NB4 (cell line): ENCODE measurements at places on chromosomes 11 and 22.

- no peak for DNase-seq
These were observed 7.9 kb downstream of the SNAP29 start for GRCh38 chr22:20866736-20867135.

DNA sequence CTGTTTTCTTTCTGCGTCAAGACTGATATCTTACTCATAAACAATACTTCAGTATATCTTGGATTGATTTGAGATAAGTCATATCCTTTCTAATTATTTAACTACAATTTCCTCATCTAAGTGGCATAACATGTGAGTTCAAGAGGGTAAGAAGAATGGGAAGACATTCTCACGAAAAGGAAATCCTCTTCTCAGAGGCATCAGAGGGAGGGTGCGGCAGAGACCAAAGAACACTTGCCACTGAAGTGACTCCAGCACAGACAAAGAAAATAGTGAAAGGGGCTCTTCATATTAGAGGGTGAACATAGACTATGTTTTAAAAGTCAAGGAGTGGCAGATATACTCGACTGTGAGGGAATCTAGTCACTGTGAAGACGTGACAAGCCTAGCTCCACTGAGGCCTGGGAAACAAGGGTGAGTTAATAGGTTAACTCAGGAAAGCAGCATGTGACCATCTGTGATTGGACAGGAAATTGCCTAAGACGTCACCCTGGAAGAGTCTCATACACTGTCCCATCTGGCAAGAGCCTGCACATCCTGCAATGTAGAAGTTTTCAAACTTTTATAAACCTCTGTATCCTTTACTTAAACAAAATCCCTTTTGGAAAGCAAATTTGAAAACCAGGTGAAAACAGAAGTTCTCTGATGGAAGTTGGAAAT is 1.9 kb upstream of the MMP1 start:
- DNase-seq = no peak

GRCh38 chr22:38051261-38051660 is 5.9 kb upstream of the PICK1 start:
- no peak for DNase-seq

GRCh38 chr11:109147726-109148125 is 274.3 kb upstream of the C11orf87 start:
- no peak for DNase-seq

DNA sequence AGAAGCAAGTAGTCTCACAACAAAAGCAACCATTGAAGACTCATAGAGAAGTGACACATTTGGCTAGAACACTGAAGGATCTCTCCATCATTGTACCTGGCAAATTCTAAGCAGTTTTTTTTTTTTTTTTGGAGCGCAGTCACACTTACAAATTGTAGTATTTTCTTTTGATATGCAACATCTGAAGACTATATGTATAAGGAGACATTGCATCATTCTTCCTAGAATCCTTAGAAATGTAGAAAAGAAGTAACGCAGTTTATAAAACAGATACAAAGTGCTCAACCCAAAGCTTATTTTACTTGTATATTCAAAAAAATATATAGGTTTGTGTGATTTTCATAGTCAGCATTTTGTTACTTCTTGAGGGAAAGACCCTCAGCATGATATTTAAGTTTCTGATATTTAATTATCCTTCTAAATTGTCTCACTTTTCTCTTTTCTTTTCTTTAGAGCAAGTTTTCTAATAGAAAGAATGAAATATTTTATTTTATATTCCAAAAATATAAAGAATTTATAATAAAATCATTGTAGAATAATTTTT is 20.0 kb downstream of the KDM4D start:
- DNase-seq = no peak

DNA sequence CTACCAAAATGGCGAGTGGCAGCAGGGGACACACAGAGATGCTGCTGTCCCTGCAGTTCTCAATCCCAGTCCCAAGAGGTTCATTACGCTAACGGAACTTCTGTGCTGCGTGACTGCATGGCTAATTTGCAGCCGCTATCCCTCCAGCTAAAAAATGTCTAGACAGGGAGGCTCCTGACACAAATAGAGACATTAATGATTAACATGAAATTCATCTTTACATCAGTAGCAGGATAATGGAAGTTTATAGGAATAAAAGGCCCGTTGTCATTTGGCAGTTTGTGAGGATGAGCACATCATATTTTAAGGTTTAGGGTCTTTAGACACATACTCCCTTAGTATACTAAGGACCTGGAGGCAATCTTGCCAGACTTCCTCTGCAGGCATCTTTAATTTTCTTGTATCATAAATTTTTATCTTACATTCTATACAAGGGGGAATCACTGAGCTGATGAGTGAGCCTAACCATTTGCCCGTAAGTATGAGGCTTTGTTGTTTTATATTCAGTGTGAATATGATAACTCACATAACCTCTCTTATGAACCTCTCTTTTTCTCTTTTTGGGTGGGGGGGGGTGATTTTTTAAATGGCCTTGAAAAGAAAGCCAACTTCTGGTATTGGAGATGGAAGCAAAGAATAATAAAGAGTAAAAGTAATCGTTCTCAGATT is 99.8 kb upstream of the OR9G4 start:
- DNase-seq = no peak

DNA sequence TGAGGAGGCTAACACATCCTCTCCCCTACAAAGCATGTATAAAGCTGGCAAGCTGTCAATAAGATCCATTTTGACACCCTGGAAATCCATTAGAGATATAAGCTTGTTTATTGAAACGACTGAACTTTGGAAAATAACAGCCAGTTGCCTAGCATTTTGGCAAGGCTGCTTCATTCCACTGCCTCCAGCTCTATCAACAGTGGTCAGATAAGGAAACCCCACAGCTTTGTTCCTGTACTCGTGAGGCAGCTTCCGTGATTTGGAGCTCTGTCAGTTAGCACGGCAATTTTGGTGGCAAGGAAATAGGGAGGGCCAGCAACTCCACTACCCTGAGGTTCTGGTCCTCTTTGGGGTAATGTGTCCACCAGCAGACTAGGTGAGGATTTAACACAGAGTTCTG is 2.0 kb upstream of the OR51S1 start:
- no peak for DNase-seq

- no peak for DNase-seq
These were observed 198.7 kb downstream of the AASDHPPT start for GRCh38 chr11:106276126-106276525.

DNA sequence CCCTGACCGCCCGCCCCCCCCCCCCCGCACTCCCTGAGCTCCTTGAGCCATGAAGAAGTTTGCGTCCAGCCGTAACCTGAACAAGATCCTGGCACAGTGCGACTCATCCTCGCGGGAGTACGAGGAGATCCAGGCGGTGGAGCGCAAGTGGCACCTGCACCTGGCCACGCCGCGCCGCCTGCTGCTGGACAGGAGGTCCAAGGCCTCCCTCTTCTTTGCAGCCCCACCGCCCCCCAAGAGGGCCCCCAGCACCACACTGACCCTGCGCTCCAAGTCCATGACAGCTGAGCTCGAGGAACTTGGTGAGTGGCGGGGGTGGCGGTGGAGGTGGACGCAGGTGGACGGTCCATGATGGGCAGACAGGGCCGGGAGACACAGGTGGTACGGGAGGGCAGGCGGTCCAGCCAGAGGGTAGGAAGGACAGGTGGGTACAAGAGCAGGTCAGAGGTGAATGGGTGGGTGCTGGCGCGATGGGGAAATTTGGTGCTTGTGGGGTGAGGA is 32.1 kb upstream of the ACR start:
- no peak for DNase-seq

DNA sequence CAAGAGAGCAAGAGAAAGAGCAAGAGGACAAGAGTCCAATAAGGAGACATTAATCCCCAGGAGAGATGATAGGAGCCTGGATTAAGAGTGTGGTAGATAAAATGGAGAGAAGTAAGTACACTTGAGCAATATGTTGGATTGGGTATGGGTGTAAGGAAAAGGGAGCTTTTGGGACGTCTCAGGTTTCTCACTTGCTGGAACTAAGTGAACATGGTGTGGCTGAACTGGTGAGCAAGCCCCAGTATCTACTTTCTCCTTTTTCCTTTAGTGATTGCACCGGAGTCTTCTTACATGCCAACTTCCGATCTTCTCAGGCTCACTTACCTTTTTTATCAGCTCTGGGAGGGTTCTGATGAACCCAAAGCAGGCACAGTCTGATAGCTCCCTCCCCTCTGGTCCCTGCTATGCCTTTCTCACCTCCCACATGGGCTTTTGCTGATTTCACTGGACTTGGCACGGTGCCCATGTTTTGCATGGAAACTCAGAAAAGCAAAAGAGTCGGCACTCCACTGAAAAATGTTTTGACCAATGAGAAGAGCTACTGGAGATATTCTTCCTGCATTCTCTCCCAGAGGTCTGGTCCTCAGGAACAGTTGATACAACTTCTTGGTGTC is 14.5 kb upstream of the APLNR start:
- no peak for DNase-seq

DNA sequence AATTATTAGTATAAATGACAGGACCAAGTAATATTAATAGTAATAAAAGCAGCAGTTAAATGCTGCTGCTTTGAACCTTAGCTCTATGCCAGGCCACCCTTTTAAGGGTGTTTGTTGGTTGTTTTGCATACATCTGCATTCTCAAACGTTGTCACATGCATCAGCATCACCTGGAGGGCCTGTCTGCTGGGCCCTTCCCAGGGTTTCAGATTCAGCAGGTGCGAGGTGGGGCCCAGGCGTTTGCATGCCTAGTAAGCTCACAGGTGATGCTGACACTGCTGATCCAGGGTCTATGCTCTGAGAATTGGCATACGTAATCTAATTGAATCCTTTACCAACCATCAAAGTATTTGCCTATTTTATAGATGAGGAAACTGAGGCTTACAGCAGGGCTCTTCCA is 246.5 kb downstream of the CADM1 start:
- no peak for DNase-seq

DNA sequence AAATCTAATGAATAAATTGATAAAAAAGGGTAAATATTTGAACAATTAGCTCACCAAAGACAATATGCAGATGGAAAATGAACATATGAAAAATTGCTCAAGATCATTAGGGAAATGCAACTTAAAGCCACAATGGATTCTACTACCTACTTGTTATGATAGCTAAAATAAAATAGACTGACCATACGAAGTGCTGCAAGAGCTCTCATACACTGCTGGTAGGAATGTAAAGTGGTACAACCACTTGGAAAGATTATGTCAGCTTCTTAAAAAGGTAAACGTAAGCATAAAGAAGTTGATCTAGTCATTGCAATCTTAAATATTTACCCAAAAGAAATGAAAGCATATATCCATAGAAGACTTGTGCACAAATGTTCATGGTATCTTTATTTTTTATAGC is 504.2 kb upstream of the ARHGAP42 start:
- DNase-seq = no peak

- DNase-seq = no peak
These were observed 4.5 kb downstream of the TRIM29 start for GRCh38 chr11:120133216-120134105.

- no peak for DNase-seq
These were observed 873.6 kb downstream of the OPCML start for GRCh38 chr11:132658696-132659095.

DNA sequence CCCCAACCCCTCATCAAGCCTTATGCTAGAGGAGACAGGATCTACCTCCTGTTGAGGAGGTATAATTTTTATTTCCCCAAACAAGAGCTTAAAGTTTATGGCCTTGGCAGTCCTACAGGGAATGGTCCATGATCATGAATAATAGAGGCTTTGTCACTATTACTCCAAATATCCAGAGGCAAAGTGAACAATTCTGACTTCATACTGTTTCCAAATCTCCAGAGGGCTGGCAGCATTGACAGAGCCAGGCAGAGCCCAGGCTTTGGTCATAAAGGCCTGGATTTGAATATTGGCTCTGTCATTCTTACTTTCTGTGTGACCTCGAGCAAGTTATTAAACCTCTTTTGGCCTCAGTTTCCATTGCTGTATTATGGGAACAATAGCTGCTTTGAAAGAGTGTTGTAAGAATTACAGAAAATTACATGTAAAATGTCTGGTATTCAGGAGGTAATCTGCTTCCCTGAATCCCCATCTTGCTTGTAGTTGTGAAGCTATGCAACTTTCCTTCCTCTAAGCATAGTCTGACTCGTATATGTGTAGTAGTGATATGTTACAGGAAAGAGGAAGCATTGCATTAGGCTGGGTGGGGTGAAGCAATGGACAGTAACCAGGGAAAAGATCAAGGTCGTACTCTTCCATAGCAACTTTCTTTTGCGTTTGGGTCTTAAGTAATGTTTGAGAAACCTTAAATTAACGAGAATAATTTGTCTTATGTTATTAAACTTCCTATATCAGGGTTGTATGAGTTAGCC is 88.8 kb downstream of the CD44 start:
- DNase-seq = peak; percentile 63

- peak; percentile 32 for DNase-seq
These were observed 1.4 kb upstream of the EMSY start for GRCh38 chr11:76443268-76443980.

DNA sequence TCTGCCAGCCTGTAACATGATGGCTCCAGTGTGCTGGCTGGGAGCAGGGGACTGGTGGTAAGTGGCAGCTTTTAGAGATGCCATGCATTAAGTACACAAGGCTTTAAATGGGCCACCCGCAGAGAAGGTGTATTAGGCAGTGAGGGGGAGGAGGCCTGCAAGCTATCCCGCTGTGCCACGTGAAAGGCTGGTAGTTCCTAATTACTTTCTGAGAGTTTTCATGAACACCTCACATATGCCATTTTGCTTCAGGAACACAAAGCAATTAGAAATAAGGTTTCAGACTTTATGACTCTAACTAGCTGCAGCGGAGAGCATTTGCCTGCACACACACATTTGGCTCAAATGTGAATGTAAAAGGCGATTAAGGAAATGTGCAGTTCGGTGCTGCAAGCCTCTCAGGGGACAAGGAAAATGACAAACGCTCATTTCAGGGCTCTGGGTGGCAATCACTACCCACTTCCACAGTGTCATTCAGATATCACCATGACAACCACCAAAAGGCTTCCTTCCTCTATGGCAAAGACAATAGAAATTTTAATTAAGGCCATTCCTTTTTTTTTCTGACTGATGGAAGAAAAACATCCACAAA is 116.6 kb downstream of the PLEKHA7 start:
- DNase-seq = no peak

GRCh38 chr11:22359295-22359694 is 21.1 kb downstream of the SLC17A6 start:
- no peak for DNase-seq

GRCh38 chr11:20926799-20927540 is 257.6 kb downstream of the NELL1 start:
- no peak for DNase-seq

DNA sequence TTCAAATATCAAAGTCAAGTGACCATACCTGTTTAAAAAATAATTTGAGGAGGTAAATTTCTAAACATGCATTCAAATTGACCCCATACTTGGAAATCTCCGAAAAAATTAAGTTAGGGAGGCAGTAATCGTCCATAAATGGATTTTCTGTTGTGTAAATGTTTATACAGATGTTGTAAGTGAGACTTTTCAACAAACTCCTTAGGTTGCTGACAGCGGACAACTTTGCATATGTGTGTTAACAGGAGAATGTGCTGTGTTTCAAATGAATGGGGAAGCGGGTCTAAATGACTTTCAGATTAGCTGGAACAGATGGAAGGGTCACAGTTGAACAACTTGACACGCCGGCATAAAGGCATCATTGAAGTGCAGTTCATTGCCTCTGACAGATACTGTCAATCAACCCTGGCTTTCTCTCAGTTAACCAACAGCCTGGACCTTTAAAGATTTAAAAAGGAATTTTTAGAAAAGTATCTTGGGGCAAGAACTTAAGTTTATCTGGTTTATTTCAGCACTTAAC is 98.2 kb upstream of the DBX1 start:
- DNase-seq = no peak

- DNase-seq = no peak
These were observed 178.7 kb downstream of the NTM start for GRCh38 chr11:131549099-131549498.
